A549 treated with RU486 at 1 μM for 4 hours (cell line): ENCODE measurements at places on chromosomes 1 and 21. TPM values are rescaled to one million over a fixed set of nuclear protein-coding genes. Genes with fewer than 3 reads are reported as not detected.

The SEC16B gene
- total RNA-seq = 0.49 to 1.4 TPM (median 0.79 TPM) in 5 replicates

The SLC25A34 gene
- total RNA-seq = 0.09 to 0.60 TPM (median 0.25 TPM) in 5 replicates

The C1QA gene
- not detected in 5 replicates for total RNA-seq

The SLC35F3 gene
- 4.1 to 5.3 TPM (median 5.1 TPM) in 5 replicates for total RNA-seq

The GOLT1A gene
- total RNA-seq = 4.1 to 7.6 TPM (median 4.6 TPM) in 5 replicates

The RAB3B gene
- total RNA-seq = 5.5 to 10.8 TPM (median 7.2 TPM) in 5 replicates

The ZMPSTE24 gene
- total RNA-seq = 15.1 to 42.9 TPM (median 41.1 TPM) in 5 replicates

The TTC22 gene
- total RNA-seq = 0.08 TPM in 1 of 5 replicates, not detected in the others

The RABGAP1L gene
- total RNA-seq = 4.6 to 5.8 TPM (median 5.1 TPM) in 5 replicates

The NUDT4B gene
- total RNA-seq = 0.37 to 2.0 TPM (median 1.0 TPM) in 5 replicates

The EPB41 gene
- 4.4 to 6.3 TPM (median 5.8 TPM) in 5 replicates for total RNA-seq
